Stimulated activated CD4-positive, alpha-beta T cell treated with anti-CD3 and anti-CD28 coated beads, Interleukin-12 subunit alpha, Interleukin-12 subunit beta, amount 100 ng/mL, for 24 hours (primary cell): ENCODE measurements at places on chromosomes 2 and 18.
A peak's percentile ranks its signal among the peaks of the same experiment; 100 is the strongest.

DNA sequence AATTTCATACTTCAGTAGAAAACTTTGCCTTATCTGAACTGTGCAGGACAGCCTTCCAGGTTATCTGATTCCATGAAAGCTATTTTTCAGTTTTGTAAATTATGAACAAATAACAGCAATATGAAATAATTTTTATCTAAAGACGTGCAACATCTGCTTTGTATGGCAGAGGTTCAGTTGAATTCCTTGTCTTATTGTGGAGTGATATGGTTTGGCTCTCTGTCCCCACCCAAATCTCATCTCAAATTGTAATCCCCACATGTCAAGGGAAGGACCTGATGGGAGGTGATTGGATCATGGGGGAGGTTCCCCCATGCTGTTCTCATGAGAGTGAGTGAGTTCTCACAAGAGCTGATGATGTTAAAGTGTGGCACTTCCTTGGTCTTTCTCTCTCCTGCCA lies 18.1 kb upstream of the RPIA start:
- no peak for DNase-seq

GRCh38 chr2:225429717-225430116 lies 30.2 kb downstream of the NYAP2 start:
- DNase-seq = no peak

DNA sequence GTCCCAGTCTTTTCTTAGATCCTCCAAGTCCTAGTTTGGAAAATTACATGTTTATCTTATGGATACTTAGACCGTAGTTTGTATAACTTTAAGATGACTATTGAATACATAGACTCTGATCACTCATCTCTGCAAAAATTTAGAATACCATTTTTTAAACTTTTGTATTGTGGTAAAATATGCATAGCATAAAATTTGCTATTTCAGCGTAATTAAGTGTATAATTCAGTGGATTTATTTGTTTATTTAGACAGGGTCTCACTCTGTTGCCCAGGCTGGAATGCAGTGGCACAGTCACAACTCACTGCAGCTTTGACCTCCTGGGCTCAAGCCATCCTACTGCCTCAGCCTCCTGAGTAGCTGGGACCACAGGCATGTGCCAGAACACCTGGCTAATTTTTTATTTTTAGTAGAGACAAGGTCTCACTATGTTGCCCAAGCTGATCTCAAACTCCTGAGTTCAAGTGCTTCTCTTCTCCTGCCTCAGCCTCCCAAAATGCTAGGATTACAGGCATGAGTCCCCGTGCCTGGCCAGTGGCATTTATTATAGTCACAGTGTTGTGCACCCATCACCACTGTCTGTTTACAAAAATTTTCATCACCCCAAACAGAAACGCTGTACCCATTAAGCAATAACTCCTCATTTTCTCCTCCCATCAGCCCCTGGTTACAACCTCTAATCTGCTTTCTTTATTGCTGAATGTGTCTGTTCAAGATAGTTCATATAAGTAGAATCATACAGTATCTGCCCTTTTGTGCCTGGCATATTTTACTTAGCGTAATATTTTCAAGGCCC lies 90.0 kb downstream of the MAP3K20 start:
- DNase-seq = no peak

GRCh38 chr2:113175042-113175628 lies 1.4 kb downstream of the PSD4 start:
- no peak for DNase-seq

GRCh38 chr2:120797421-120798221 lies 62.0 kb downstream of the GLI2 start:
- DNase-seq = no peak

DNA sequence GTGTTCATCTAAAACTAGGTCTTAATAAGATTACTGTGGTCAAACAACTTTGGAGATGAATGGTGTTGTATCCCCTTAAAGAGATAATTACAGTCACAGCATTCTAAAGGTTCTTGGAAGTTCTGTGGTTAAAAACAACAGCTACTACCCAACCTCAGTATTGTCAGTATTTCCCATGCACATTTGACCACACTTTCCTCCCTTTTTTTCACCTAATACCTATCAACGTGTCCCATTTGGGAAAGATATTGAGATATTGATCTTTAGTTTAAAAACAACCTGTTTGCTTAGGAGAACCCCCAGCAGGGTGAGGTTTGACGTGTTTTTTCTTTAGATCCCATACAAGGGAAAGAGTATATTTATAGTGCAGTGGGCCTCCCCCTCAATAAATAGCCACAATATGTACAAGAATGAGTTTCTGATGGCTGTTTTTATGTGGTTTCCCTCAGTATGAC lies 65.6 kb downstream of the WDR7 start:
- DNase-seq = no peak

DNA sequence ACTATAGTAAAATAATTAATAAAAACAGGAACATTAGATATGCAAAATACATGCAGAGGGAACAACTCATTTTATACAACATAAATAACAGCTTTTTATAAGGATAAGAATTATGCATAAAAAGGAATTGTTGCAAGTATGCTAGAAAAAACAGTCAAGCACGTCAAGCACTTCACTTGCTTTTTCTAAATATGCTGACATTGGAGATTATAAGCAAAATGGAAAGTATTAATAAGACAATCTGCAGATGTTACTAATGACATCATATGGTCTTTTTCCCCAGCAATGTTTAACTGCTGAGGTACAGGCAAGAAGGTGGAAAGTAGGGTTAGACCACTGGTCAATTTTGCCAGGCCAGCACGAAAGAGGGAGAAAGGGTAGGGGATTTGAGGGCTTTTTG lies 111.7 kb downstream of the HIBCH start:
- no peak for DNase-seq

- DNase-seq = no peak
Observed at GRCh38 chr2:178550352-178550751, 70.1 kb downstream of the PLEKHA3 start.

DNA sequence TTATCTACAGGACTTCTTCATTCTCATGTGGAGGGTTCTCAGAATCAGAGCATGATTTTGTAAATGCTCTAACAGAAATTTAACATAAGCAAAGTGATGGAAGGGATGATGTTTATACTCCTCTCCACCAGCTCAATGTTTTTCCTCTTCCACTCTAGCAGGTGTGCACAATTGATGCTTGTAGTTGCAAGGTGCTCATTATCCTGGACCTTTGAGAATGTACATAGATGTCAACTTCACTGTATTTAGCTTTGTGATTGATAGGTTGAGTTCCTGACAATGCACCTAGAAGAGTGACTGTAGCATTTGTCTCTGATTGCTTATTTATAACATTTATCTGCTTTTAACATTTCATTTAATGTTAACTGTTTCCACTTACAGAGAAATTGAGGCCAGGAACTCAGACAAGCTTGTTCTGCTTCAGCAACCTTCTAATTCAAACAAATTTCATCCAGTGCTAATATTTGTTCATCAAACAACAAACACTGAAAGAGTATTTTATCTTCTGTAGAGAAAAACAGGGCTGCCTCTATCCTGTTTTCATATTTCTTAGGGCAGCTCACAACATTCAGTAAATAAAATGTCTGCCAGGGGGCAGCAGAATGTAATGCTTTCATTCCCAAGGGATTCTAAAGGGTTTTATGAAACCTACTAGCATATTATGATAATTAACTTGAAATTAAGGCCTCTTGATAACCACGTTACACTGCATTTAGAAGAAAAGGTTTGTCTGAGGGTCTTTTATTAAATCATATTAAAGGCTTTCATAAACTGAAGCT lies 127.9 kb upstream of the NOL4 start:
- DNase-seq = no peak

- DNase-seq = no peak
Observed at GRCh38 chr2:42815726-42816125, 23.3 kb upstream of the HAAO start.

DNA sequence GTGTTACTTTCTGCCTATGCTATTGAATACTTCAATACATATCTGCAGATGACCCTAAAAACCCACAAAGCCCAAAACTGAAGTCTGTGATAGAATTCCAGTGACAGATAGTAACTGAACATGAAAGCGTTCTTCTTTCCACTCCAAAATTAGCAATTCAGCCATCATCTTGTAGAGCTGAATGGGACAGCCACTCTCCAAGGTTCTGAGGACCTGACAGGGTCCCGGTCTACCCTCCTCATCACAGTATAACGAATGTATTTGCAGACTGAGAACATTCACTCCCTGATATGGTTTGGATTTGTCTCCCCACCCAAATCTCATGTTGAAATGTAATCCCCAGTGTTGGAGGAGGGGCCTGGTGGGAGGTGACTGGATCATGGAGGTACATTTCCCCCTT lies 189.5 kb downstream of the MTCL1 start:
- no peak for DNase-seq

DNA sequence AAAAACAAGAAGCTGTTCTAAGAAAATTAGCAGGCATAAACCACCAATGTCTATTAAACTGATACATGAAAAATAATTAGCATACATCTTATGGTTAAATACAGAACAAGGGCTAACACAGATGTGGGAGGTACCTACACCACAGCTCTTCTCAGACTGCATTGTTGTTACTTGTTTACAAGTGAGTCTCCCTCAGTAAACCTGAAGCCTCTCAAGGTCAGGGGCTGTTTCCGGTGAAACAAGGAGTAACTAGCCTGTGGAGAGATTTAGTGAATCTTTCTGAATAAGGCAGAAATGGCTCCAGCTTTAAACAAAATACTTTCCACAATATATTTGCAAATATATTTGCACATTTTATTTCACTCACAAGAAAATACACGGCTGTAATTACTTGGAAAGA lies 244.0 kb downstream of the FIGN start:
- no peak for DNase-seq

DNA sequence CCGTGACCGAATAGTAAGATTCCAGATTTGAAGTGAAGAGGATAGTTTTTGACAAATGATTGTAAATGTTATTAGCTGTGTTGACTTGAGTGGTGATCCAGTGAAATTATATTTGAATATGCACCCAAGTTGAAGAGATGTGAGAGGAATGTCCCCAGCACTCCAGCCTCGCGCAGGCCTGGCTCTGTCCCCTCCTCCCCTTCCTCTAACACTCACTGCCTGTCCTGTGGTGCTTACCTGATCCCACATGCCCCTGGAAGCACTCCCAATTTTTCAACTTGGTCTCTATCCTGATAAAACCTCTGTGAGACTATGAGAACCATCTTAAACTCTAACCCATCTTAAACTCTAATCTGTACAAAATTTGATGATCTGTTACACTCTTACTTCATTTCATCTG lies 154.7 kb upstream of the LRP1B start:
- no peak for DNase-seq

- DNase-seq = no peak
Observed at GRCh38 chr18:12034241-12035100, 53.2 kb downstream of the IMPA2 start.

DNA sequence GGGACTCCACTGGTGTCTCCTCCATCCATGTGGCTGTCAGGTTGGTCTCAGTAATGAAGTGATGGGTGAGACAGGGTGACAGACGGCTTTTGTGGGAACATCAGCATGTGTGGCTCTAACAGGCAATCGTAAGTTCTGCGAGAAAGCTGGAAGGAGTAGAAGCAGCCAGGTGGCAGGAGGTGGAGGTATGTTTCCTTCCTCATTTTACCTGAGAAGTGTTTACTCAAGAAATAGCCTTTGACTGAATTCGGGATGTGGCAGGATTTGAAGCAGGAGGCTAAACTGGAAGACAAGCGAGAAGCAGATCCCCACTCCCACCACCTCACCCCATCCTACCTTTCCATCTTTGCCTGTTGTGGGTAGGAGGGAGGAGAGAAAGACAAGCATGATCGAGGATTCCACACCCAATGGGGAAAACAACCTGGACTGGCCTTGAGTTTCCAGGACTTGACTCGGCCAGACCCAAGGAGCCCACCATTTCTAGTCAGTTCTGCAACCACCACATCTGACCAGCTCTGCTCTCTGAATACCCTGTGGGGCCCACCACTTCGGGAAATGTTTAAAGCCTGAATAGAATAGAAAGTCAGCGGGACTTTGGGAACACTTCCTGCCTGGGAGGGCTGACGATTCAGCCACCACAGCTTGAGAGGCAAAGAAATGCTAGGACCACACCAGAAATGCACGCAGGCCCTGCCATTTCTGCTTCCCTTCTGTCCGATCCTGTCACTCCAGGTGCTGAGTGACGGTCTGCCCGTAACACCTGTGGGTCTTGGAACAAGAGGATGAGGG lies 1.2 kb downstream of the ABCG8 start:
- DNase-seq = no peak

DNA sequence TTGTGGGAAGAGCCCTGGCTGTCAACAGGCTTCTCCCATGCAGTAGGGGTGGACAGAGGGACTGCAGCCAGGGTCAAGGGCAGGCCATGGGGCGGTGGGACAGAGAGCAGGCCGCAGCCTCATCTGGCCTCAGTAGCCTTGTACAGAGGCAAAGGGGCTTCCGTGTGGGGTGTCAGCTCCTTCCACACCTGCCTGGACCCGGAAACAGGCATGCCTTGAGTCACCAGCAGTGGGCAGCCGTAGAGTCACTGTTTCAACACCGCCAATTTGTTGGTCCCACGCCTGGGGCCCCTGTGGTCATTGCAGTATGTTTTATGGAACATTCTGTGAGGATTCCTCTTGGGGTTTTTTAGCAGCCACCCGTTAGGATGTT lies 173.0 kb downstream of the SMAD7 start:
- DNase-seq = no peak

DNA sequence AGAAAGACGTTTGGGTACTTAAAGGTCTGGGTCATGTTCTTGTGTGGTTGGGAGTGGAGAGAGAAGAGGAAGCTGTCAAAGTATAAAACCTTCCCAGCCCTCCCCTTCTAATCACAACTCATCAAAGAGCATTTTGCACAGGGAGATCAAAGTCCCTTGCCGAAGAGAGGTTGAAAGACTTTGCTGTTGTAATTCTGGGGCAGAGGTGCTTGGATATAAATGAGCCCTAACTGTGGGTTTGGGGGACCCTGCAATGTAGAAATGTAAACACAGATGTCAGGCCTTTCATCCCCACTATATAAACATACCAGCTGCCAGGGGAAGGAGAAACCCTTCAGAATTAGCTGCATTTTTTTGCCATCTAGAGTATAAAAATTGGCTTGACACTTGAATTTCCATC lies 182.1 kb downstream of the ETAA1 start:
- DNase-seq = no peak

GRCh38 chr2:95728878-95729596 lies 137.2 kb downstream of the TRIM43 start:
- peak; percentile 15 for DNase-seq
